NCI-H1105 (cell line): ENCODE measurements at places on chromosomes 16 and 17.
A peak's percentile ranks its signal among the peaks of the same experiment; 100 is the strongest.

DNA sequence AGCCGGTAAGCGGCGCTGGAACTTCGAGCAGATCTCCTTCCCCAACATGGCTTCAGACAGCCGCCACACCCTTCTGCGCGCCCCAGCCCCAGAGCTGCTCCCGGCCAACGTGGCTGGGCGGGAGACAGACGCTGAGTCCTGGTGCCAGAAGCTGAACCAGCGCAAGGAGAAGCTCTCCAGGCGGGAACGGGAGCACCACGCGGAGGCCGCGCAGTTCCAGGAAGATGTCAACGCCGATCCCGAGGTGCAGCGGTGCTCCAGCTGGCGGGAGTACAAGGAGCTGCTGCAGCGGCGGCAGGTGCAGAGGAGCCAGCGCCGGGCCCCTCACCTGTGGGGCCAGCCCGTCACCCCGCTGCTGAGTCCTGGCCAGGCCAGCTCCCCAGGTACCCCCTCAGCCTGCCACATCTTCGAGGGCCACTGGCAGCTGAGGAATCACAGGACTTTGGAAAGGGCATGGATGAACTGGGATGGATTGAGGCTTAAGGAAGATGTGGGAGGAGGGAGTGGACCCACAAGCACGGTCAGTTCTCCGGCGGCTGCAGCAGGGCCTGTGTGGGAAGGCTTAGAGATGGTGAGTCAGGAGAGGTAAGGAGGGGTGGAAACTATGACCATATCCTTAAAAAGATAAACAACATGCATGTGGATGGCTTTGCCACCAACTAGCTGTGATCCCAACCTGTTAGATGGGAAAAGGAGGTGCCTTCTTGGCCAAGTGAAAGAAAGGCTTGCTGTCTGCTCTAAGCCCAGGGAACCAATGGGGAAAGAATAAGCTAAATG is 3.4 kb upstream of the LLGL2 start:
- no peak for DNase-seq

- peak; percentile 47 for DNase-seq
Measured at GRCh38 chr17:17387498-17388362, 84.6 kb downstream of the NT5M start.

DNA sequence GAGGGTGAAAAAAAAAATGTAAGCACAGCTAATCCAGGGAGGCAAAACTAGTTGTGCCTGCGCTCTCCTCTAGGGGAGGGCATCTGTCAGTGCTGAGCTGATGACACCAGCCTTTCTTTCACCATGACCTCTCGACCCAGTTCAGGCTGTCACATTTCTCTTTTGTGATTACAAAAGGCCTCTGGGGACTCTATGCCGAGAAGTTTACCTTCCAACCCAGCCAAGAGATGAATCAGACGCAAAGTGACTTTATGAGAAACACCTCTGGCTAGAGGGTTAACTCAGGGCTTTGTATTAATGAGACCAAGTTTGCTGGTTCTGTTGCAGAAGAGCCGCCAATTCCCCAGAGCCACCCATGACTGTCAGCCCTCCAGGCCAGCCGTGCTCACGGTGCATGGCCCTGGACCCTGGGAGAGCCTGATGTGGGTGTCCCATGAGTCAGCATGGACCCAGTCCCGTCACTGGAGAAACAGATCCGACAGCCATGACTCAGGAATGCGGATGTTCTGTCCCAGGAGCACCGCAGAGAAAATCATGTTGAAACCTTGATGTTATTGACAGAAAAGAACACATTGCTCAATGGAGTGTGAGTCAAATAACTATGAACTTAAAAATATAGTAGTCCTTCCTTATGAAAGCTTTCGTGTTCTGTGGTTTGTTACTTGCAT is 437.2 kb downstream of the HS3ST3B1 start:
- DNase-seq: no peak

GRCh38 chr16:73951481-73951880 is 345.1 kb upstream of the PSMD7 start:
- no peak for DNase-seq

DNA sequence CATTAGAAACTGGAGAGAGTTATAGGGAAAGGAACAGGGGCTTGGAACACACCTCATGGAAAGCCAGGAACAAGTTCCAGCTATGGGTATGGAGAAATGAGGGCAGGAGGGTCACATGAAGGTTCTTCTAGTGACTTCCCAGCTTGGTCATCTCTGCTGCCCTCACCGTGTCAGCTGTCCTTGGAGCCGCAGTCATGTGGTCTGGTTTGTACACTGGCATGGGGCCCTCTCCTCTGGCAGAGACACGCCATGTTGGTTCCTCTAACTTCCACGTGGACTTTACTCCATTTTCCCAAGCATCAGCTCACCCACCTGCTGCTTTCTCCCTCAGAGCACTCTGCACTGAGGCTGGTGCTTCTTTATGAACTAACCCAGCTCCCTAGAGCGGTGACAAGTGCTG is 26.3 kb downstream of the MPG start:
- DNase-seq: no peak

DNA sequence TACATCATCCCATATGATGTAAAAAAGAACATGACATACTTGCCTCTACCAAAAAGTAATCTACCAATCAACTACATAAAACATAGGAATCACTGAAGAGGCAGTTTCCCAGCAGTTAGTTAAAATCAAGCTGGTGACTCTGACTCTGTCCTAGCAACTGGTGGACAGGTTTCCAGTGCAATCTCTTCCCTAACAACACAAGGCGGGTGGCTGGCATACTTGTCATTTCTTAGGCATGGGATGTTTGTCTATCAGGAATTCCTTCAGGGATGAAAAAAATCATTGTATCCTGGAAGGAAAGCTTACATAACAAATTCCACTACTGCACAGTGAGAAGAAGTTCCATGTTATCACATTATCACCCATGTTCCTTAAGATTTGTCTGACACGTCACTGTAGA is 50.9 kb downstream of the HELZ start:
- no peak for DNase-seq

- peak; percentile 31 for DNase-seq
Measured at GRCh38 chr17:59366773-59367656, 35.6 kb downstream of the YPEL2 start.

- no peak for DNase-seq
Measured at GRCh38 chr17:77926981-77927380, 31.5 kb upstream of the TNRC6C start.

DNA sequence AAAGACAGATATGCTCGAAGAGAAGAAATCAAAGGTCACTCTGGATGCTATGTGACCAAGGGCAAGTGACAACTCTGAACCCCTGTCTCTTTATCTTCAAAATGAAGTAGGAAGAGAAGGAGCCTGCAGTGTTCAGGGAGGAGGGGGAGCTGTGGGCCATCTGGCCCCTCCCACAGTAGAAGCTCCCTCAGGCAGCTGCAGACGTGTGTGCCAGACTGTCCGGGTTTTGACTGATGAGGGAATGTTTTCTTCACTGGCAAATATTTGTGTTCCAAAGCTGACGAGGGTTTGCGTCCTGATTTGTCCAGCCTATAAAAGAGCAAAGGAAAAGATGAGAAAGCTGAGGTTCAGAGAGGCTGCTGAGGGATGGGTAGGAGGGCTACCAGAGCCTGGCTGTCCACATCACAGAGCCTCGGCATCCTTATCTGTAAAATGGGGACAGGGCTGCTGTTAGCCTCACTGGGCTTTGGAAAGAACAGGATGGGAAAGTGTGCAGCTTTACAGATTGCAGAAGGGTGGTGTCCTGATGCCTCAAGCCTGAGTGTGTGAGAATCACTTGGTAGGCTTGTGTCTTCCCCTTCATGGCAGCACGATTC is 1.8 kb upstream of the GINS2 start:
- DNase-seq: no peak

GRCh38 chr17:17576772-17577234 is 14.7 kb downstream of the PEMT start:
- DNase-seq: no peak

DNA sequence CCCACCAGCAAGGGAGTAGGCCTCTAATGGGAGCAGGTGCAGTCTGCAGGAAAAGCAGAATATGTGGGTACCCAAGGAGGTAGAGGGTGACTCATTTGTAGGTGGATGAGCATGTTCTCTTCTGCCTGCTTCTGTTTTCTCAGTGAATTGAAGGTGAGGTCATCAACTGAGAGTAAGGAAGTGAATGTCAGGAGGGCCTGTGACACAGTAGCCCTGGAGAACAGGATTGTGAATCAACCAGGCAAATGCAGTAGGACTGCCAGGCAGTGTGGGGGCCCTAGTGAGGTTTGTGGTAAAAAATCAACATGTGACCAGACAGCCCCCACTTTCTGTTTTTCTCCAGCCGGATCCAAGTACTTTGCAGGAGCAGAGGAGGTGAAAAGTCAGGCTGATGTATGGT is 150.5 kb upstream of the SOX9 start:
- no peak for DNase-seq

DNA sequence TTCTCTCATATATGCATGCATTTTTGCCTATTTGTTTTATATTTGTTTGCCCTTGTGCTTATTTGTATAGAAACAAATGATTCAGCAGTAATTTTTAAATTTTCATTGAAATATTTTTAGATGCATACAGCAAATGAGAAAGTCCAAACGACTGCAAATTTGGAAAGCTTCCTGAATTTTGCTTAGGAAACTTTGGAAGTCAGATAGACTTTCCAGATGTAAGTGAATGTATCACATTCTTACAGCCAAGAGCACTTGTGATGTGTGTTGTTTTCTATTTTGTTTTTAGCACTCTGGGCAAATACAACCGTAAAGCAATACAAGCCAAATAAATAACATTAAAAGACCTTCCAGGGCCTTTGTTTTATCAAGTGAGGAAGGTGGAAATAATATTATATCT is 680.8 kb upstream of the CDH8 start:
- no peak for DNase-seq

DNA sequence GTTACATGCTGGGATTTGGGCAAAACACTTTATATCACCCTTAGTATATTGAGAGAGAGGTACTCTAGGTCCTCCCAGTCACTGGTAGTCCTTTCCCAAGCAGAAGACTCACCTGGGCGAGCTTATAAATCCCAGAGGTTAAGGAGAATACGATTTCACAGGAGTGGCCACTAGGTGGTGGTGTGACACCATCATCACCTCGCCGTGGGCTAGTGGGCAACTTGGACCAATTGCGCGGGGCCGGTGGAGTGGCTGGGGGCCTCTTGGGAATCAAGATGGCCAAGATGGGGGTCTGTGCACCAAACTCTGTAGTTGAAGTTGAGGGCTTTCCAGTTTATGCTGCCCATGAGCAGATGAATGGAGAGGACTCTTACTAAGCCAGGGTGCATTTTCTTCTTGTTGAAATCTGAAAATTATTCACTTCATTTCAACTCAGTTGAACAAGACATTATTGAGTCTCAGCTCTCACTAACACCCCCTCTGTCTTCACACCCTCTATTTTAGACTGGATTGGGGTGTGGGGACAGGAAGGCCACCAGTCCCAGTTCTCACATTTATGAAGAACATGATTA is 38.2 kb upstream of the PIRT start:
- DNase-seq: peak; percentile 40

DNA sequence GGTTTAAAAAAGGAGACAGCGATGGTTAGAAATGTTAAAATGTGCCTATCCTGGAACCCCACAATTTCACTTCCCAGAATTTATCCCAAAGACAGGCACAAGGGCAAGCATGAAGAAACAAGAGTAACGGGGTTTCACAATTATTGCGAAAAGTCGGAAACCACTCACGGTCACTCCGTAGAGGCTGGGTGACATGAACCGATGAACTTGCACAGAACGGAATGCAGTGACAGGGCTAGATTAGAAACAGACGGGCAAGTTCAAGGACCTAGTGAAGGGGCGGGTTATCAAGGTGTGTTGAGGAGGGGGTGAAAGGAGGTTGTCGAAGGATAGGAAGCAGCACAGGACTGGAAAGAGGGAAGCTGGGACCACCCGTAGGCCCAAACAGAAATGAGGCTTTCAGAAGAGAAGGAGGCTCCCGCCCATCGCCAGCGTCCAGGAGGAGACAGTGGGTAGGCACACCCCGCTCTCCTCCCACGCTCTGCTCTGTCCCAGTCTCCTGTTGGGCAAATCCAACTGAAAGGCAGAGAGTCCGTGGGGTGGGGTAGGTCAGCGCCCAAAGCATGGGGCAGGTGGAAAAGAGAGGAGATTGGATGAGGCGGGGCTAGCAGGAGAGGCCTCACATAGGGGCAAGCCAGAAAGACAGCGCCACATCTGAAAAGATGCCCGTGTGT is 47.4 kb upstream of the JPH3 start:
- no peak for DNase-seq

- no peak for DNase-seq
Measured at GRCh38 chr16:11547118-11547916, 39.4 kb downstream of the LITAF start.
